Stimulated activated CD4-positive, alpha-beta T cell treated with anti-CD3 and anti-CD28 coated beads, Interleukin-15, amount 100 ng/mL, for 1 hour (primary cell): ENCODE measurements at places on chromosomes 3 and 15.

DNA sequence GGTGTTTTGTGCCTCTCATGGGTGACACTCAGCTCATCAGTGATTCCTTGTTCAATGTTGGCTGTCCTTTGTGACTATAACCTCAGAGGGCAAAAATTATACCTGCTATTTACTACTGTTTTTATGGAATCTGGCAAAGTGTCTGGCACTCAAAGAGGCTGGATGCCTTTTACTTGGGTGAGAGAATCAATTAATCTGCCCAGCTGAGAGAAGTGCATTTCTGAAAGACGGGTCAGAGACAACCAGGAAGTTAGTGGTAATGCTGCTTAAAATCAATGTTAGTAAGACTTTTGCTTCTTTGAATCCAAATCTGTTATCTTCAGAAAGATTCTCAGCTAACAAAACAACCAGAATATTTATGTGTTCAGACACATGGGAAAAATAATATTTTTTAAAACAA lies 436.2 kb upstream of the SUCLG2 start:
- DNase-seq = no peak

DNA sequence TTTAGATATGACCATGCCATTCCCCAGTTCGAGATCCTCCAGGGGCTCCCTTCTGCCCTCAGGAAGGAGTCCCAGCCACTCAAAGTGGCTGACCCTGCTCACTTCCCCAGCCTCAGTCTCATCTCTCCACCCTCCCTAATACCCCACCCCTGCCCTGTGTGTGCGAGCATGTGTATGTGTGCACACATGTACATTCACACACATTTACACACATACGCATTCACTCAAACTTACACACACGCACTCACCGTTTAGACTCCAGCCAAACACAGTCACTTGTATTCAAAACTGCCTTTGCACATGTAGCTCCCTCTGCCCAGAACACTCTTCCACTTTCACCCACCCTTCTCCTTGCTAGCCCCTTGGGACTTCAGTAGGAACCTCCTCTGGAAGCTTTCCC lies 11.4 kb downstream of the PLA2G4E start:
- no peak for DNase-seq

- no peak for DNase-seq
Observed at GRCh38 chr3:11582191-11582968, 61.3 kb downstream of the VGLL4 start.

GRCh38 chr15:33027306-33028035 lies 167.0 kb downstream of the FMN1 start:
- DNase-seq = no peak

DNA sequence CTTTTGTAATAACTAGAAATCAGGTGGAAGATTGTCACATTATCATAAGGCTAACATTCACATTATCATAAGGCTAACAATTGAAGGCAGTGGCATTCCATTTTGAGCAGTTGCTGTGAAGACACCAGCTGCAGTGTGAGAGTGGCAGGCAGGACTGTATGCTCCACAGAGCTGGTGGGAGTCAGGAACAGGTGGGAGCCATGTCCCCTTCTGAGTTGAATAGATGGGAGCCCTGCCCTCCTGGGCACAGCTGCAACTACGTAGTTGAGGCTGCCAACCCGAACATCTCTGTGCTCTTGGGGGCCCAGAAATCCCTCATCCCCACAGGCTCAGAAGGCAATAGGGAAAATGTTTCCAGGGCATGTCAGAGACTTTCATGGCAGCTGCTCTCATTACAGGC lies 1627.6 kb downstream of the SI start:
- DNase-seq = no peak

DNA sequence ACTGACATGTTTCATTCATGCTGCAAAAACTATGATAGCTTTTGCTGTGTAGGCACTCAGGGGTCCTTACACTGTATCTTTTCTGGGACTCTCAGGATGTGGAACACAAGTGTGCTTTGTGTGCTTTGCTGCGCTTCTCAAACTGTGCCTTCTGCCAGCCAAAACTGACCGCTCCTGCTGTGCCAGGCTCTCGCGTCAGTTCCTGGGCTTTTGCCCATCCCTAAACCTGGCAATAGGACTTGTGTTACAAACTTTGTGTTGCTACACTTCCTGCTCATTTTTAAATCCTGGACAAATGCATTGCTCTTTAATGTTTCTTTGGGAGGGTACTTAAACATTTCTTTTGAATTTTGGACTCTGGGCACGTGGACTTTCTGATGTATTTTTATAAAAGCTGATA lies 60.3 kb downstream of the DIPK2A start:
- no peak for DNase-seq

GRCh38 chr15:49747340-49747739 lies 126.5 kb downstream of the DTWD1 start:
- no peak for DNase-seq

DNA sequence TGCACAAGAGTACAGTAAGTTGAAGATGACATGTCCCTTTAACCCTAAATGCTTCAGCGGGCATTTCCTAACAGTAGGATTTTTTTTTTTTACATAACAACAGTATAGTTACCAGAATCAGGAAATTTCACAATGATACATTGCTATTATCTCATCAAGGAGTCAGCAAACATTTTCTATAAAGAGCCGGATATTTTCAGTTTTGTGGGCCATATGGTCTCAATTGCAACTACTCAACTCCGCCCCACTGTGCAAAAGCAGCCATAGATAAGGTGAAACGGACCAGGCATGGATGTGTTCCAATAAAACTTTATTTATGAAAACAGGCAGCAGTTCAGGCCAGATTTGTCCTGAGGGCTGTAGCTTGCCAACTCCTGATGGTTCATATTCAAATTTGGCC lies 130.6 kb downstream of the SMAD6 start:
- DNase-seq = no peak

- no peak for DNase-seq
Observed at GRCh38 chr3:73866846-73867245, 242.1 kb upstream of the PDZRN3 start.

DNA sequence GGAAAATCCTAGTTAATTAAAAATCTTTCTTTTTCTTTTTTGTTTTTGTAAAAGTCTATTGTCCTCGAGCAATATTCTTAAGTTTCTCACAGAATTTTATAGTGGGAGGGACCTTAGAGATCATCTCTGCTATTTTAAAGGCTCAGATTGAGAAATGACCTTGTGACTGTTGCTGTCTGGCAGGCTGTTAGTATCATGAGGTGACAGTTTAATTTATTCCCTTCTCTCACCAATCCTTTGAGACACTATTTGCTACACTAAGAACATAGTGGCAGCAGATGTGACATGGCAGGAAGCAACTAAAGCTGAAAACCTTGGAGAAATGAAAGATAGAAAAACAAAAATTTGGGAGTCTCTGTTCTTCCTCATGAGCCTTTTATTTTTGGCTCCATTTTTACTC lies 24.9 kb downstream of the APPL1 start:
- DNase-seq = no peak

GRCh38 chr15:56207711-56208110 lies 36.0 kb downstream of the RFX7 start:
- DNase-seq = no peak
